ENCODE measurements at places on chromosomes 1 and 21. TPM values are rescaled to one million over a fixed set of nuclear protein-coding genes. Genes with fewer than 3 reads are reported as not detected.

The FAM72A gene
- total RNA-seq = 5.3 TPM

The CFAP107 gene
- total RNA-seq = not detected

The OR2L5 gene
- not detected for total RNA-seq

The ANKRD65 gene
- total RNA-seq = 7.3 TPM

The ASH1L gene
- total RNA-seq = 60.8 TPM

The MSH4 gene
- not detected for total RNA-seq

The FALEC gene
- total RNA-seq = not detected

The LYPLA2 gene
- total RNA-seq = 36.1 TPM

The LRRC38 gene
- 0.48 TPM for total RNA-seq

The CD244 gene
- total RNA-seq = 0.95 TPM

The KIAA0040 gene
- total RNA-seq = 172 TPM

The ADAMTS4 gene
- 38.5 TPM for total RNA-seq

The RNF2 gene
- total RNA-seq = 16.1 TPM

The SYCP1 gene
- total RNA-seq = 0.38 TPM

The KRTAP24-1 gene
- total RNA-seq = not detected

The FCRL4 gene
- not detected for total RNA-seq

The SPRR2A gene
- not detected for total RNA-seq

DNA sequence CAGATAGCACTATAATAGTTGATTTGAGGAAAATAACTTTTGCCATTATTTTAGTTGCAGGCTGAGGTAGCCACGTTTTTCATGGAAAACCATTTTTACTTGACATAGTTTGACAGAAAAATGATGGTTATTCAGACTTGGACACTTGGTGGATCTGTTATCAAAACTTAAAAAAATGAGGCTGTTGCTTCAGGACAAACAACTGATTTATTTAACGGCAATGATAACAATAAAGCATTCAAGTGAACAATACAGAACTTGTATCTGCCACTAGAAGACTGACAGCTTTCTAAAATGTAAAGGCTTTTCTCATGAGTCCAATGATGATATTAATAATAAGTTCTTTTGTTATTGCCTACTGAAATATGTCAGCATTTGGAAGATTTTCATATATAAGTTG, 322.9 kb downstream of the BRINP3 start:
- no peak for DNase-seq

DNA sequence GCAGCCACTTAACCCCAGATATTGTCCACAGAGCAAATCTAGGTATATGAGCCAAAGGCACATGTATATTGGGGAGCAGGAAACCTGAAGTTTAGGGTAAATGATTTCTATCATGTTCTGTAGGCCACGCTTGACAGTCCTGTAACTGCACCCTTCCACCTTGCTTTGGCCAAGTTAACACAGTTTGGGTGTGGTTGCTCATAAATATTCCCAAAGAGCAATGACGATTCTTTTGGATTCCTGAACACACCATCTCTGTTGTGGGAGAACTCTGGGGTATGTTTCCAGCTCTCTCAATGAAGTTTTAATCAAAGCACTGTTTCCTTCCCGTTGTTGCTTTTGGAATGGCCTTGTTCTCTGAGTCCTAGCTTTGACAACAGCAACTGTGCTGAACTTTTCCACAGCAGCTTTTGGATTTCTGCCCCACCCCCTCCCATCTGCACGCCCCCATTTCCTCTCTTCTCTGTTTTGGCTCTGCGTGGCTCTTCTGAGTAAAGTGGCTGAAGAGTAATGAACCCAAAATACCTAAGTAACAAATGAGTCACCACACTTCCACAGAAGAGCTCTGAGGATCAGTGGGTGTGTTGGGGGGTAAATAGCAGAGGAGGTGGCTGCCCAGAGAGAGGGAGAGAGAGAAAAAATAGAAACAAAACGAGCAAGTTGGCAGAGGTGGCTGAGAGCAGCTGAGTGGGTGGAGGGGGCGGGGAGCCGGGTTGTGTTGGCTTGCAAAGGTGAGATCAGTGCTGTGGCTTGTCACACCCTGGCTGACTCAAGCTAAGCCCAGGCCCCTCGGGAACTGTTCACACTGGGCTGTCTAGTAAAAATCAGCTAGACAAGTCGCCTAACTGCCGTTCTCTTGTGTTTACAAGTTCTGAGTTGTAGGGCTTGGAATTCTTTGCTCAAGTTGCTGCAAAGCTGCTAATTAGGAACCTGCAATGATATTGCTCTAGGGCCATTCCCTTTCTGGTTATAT, 26.9 kb upstream of the RAP1A start:
- DNase-seq = peak; percentile 39

- DNase-seq = no peak
Measured at GRCh38 chr1:20739225-20739624, 6.7 kb upstream of the SH2D5 start.

GRCh38 chr1:87673748-87674147, 345.1 kb downstream of the LMO4 start:
- DNase-seq = no peak

- no peak for DNase-seq
Measured at GRCh38 chr1:64229307-64229706, 25.9 kb downstream of the UBE2U start.

GRCh38 chr1:95041491-95042165, 31.1 kb downstream of the ALG14 start:
- no peak for DNase-seq

DNA sequence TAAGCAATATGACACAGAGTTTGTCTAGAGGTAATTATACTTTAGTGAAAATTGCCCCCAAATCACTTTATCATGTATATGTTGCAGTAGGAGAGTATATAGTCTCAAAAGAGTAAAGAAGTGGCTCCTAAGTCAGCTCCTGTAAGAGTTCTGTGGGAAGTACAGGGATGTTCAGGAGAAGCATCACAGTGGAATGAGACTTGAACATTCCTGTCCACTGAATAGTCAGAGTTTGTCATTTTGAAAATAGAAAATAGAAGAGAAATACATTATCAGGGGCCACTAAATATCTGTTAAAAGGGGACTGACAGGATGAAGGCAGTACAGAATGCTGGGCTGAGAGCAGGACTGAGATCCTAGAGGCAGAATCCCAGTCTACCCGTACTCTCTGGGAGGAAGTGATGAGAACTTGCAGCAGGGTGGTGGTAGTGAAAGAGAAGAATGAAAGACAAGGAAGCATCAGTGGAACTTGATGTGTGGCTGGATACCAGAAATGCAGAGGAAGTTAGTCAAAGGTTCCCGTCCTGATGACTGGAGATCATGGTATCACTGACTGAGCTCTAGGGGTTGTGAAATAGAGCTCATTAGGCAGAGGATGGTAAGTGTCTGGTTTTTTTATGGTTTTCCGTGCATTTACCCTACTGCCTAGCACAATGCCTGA, 153.4 kb downstream of the FMN2 start:
- no peak for DNase-seq

GRCh38 chr1:10286244-10286643, 75.9 kb downstream of the KIF1B start:
- no peak for DNase-seq

DNA sequence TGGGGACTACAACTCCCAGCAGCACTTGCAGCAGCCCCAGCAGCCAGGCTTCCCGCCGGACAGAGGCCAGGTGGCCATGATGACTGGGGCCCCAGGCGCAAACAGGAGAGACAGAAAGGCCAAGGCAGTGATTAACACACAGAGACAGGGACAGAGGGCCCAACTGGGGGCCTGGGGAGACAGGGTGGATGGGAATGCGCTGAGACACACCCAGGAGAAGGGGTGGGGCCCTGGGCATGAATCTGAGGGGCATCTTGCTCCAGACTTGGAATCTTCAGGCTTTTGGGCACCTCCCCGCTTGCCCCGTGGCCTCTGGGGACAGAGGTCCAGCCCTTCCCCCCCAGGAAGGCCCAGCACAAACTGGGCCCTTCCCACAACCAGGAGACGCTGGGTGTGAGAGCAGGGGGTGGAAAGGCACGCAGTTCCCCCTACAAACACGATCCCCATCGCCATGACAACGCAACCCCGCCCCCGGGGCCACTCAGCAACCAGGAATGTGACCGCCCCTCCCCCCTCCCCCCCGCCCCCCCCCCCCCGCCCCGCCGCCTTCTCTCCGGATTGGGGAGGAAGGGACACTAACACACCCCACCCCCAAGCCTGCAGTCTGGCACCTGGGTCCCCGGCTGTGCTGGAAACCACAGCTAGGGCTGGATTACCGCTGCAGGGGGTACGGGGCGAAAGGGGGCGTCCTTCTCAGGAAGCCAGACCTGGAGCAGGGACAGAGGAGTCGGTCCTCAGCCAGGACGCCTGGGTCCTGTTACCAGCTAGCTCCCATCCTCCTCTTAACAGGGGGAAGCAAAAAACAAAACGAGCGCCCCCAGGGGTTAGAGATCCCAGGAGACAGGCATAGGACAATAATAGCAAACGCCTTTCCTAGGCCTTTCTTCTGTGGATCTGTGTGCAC, 4.5 kb downstream of the HDGF start:
- DNase-seq = peak; percentile 90

DNA sequence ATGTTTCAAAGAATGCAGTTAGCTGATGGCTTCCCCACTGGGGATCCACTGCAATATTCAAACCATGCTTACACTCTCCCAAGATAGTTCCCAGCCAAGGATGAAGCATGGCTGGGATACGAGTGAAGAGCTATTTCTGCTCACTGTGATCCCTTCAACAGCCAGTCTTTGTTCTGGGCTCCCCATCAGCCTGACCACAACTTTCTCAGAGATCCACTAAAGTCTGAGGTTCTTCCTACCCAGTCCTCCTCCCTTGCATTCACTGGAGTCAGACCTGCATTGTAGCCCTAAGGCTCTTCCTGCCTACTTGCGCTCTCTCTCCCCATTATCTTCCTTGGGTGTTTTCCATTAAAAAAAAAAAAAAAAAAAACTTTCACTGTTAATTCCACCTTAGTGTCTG, 101.4 kb downstream of the TTLL7 start:
- DNase-seq = no peak

DNA sequence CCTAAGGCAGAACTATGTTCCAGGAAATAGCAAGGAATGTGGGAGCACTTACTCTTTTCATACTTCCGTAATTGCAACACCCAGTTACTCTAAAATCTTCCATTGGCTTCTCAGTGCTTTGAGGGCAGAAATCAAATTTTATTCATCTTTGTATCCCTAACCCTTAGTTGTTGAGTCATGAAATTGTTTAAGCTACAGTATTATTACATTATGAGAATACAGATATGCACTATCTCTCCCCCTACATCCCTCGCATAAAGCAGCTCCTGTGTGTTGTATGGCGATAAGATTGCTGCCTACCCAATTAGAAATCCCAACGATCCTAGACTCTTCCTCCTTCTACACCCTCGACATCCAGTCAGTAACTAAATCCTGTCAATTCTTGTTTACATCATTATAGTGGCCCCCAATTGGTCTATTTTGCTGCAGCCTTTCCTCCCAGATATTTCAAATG, 2.6 kb downstream of the AIDA start:
- DNase-seq = no peak

GRCh38 chr1:173117108-173117633, 66.4 kb upstream of the TNFSF18 start:
- DNase-seq = no peak

DNA sequence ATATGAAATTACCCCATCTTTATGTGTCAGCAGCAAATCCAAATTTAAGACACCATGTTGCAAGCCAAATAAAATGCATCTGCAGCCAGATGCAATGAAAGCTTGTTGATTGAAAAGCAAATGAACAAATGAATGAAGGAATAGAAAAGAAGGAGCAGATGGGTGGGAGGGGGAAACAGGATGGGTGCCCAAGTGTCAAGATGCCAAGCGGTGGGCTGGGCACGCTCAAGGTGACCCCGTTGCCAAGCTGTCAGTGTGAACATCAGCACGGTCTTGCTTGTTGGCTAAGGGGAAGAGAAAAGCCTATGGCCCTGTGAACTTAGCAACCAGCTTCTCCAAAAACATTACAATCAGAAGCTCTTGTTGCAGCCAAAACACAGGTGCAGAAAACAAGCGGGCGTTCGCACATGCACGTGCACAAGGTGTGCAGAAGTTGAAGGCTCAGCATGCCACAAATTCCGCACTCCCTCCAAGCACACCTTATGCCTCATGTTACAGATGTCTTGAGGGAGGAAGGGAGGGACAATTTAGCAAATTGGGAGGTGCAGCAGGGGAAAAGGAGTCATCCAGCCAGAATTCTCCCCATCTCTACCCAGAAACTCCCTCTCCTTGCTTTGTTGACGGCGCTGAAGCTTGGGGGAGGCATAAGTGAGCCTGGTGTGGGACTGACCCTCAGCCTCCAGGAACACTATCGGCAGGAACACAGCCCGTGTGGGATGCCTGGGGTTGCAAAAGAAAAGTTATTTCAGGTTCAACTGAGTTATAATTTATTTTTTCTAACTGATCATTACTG, 62.4 kb downstream of the HIVEP3 start:
- no peak for DNase-seq

- DNase-seq = no peak
Measured at GRCh38 chr1:61090546-61091202, 8.3 kb downstream of the NFIA start.

DNA sequence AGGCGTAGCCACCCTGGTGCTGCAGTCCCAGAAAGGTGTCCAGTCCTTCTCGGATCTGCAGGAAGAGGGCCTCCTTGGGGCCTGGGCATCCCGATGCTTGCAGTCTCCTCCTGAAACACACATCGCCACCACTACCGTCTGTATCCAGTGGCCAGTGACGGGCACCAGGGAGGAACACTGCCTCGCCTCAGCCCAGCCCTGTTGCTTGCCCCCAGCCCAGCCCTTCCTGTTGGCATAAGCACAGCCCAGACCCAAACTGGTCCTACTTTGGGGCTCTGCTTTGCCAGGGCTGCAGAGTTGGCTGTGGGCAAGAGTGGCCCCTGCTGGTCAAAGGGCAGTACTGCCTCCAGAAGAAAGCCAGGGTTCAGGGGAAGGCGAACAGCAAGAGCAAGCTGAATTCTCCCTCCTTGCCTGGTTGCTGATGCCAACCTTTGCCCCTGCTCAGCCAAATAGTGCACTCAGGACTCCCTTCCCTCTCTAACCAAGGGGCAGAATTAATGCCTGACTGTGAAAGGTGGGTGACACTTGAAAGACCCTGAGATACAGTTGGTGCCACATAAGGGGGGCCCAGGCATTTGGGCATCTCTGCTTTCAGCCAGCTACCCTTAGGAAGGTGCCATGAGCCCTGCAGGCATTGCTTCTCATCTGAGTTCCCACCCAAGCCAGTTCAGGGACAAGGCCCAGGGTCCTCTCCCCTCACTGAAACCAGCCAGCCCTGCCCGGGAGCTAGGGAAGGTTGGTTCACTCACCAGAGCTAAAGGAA, 11.1 kb upstream of the ARHGEF2 start:
- DNase-seq = peak; percentile 48

GRCh38 chr1:67652800-67653199, 32.2 kb upstream of the GADD45A start:
- no peak for DNase-seq

GRCh38 chr21:34878501-34878900, 170.6 kb downstream of the RUNX1 start:
- DNase-seq = no peak

- no peak for DNase-seq
Measured at GRCh38 chr1:191255354-191256054, 777.8 kb upstream of the BRINP3 start.

DNA sequence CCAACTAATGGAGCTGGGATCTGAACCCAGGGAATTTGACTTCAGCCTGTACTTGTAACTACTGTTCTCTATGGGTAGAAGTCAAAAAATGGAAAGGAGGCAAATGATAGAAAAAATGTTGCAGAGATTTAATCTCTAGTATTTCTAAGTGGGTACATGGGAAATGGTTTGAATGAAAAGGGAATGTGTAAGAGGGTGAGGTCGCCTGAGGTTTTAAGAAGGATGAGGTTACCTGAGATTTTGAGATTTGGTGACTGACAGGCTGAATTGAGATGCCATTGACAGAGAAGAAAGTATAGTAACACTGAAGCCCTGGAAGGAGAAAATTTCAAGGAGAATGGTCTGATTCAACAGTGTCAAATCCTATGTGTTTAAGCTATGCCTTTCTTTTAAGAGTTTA, 5.5 kb downstream of the CAMSAP2 start:
- DNase-seq = no peak

Data from omental fat pad (tissue), 4 donors.